ENCODE measurements at places on chromosomes 7 and 10.

DNA sequence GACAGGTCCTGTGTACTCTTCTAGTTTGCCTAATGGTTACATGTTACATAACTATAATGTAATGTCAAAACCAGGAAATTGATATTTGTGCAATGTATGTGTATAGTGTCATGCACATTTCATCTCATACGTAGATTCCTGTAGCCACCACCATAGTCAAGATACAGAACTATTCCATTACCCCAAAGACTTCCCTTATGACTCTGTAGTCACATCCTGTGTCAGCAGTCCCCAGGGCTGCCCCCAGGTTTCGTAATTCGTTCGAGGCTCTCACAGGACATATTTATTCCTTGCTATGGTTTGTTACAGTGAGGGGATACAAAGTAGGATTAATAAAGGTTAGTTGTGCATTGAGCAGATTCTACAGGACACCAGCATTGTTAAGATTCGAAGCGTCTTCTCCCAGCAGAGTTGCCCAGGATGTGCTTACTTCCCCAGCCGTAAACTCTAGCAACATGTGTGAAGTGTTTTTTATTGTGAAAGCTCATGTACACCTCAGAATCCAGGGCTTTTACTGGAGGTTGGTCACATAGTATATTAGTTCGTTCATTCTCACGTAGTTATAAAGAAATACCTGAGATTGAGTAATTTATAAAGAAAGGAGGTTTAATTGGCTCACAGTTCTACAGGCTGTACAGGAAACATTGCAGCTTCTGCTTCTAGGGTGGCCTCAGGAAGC is 18.6 kb downstream of the RABGEF1 start:
- no peak for DNase-seq

DNA sequence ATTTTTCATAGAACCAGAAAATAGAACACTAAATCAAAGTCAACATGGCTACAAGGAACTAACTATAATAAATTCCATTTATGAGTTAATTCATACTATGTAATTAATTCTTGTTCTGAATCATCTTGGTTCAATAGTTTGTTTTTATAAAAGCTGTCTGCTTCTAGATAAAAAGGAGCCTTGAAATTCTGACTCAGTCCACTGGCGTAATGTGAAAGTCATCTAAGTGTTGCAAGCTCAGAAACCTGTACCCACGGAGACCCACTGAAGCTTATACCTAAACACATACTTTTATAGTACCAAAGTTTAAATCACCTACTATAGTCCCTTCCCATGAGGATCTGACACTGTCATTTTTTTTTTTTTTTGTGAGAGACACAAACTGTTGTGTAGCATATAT is 489.4 kb downstream of the SEMA3D start:
- no peak for DNase-seq

DNA sequence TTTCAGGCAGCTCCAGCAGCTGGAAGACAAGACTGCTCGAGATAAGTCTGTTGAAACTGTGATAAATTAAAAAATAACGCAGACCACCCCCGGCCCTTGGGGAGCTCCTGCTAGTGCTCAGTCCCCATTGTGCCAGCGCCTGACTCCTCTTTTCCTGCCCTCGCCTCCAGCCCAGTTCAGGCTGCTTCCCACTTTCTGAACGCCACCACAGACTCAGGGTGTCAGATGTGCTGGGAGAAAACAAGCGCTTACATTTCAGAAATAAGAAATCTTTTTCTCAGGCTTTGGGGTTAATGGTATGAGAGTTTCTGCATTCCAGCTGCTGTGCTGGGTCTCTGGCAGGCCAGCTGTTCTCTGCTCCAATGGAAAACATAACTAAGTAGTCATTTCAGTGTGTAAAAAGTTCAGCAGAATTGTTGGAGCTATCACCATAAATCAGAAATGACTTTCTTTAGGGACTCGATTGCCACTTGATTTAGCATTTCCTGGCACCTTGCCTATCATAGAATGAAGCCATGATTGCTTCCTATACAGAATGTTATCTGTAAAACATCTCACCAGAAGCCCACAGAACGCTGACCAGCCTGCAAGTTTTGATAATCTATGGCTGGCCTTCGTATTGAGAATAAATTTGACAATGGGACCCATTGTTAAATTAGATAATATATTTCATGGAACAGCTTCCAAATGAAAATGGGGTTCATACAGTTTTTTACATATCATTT is 257.0 kb upstream of the ZNF32 start:
- DNase-seq = no peak

- DNase-seq = no peak
Observed at GRCh38 chr7:52184006-52184703, 851.3 kb upstream of the POM121L12 start.

GRCh38 chr7:16098058-16098457 is 323.3 kb downstream of the CRPPA start:
- DNase-seq = no peak

GRCh38 chr10:121610798-121611323 is 12.6 kb upstream of the FGFR2 start:
- DNase-seq = no peak

DNA sequence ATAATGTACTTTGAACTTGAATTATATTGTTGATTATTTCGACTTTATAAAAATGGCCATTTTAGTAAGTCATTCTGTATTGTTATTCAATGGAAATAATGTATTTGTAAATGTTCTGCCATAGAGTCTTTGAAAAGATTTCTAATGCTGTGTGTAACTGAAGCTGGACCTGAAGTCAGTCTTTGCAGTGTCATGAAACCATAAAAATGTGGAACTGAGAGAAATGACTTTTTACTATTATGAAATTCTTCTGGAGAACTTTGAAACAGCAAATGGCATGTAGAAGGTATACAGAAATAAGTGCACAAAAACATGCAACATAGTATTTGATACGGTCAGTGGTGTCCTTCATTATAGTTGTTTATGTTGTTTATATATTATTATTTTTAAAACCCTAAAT is 59.7 kb upstream of the ADRA2A start:
- DNase-seq = no peak

DNA sequence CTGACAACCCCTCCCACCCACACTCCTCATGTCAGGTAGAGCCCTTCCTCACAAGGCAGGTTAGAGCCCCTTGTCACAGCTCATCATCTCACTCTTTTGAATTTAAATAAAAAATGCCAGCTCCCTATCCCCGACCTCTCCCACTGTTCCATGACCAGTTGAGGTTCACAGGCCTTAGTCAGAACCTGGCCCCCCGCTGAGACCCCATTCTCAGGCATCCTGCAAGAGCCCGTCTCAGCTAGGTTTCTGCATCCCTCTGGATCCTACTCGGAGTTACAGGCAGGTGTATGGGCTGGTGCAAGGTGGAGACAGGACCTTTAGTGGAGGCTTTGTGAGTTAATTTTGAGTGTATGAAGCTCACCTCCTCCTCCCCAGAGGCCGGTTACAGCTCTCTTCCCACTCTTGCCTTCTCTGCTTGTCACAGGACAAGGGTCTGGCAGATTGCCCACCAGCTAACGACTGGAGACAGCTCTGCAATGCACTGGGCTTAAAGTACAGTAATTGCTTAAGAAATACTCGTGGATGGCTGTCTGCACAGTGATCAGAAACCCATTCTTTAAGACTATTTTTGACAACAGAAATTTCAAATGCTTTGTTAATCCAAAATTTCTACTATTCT is 394.9 kb upstream of the DPP6 start:
- no peak for DNase-seq

GRCh38 chr10:129494740-129495139 is 27.7 kb downstream of the MGMT start:
- DNase-seq = no peak

DNA sequence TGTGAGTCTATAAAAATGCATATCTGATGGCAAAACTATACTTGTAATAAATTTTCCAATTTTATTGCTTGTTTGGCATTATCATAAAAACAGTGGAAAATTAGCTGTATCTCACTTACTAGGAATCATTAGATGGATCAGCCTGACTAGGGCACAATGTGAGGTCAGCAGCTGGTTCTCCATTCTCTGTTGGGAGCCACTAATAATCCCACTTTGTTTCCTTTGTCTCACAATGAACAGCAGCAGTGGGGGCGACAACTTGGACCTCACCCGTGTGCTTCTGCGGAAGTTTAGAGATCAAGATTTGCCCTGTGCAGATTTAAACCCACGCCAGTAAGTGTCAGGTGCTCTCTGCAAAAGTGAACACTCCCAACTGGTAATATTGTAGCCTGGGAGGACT is 295.5 kb downstream of the ABCA13 start:
- DNase-seq = no peak

- no peak for DNase-seq
Observed at GRCh38 chr7:50565559-50565916, 333 bp upstream of the DDC start.

DNA sequence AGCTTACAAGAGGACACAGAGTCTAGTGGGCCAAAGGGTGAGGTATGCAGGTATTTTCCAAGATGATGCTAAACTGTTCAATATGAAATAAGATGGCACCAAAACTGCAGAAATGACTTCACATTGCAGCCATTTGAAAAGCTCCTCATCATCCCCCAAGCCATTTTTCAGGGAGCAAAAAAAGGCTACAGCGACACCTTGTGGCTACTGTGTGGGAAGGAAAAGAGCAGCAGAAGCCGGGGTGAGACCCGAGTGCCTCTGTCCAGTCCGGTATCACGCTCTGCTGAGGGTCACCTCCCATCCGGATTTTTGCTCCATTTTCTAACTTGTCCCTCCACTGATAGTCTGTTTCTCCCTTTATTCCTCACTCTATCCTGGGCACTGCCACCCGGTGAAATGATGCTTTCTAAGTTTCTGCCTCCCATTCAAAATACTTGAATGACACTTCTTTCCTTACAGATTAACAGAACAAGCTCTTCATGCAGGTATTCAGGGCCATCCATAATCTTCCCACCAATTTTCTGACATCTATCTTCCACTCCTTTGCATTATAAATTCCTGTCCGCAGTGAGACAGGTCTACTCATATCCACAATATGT is 220.2 kb downstream of the DGKI start:
- no peak for DNase-seq

- DNase-seq = no peak
Observed at GRCh38 chr7:128115336-128115820, 84.1 kb upstream of the LRRC4 start.

DNA sequence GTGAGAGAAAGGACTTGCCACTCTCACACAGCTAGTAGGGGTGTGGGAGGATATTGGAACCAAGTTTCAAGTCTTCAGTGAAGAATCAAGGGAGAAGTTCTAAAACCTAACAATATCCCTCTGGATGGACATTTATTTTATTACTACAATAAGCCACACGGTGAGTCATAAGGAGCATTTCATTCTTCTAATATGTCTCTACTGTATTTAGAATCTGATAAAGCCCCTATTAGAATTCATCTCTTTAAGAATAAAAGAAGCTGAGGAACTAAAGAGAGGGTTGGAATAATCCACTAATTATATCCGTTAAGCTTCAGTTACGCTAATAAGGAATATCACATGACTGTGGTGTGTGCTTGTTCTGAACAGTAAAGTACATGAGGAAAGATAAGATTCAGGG is 40.9 kb upstream of the ATRNL1 start:
- DNase-seq = no peak

- no peak for DNase-seq
Observed at GRCh38 chr10:17196573-17196972, 4.9 kb downstream of the TRDMT1 start.

DNA sequence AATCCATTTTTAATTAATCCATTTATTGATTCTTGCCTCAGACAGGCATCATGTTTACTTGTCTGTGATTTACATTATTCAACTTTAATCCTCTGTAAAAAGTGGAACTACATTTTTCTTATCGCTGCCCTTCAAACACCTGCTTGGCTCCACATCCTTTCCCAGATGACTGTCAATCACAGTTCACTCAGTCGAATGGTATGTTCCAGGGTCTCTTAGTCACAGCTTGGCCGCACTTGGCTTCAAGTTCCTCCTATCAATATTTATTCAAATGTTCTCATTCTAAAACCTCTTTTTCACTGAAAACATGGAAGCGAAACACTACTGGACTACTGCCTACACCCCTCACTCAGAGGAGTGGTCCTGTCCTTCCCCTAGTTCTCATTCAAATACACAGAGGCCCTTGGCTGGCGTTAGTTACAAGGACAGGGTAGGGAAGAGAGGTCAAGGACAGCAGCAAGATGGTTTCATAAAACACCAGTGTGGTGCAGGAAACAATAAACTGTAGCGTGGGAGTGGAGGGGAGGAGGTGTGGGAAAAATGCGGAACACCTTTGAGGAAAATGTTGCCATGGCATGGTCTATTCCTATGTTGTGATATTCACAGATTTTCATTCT is 143.2 kb downstream of the USP6NL start:
- no peak for DNase-seq

- DNase-seq = no peak
Observed at GRCh38 chr10:133224756-133225372, 5.2 kb upstream of the UTF1 start.

- no peak for DNase-seq
Observed at GRCh38 chr7:156220701-156221100, 408.4 kb upstream of the SHH start.

DNA sequence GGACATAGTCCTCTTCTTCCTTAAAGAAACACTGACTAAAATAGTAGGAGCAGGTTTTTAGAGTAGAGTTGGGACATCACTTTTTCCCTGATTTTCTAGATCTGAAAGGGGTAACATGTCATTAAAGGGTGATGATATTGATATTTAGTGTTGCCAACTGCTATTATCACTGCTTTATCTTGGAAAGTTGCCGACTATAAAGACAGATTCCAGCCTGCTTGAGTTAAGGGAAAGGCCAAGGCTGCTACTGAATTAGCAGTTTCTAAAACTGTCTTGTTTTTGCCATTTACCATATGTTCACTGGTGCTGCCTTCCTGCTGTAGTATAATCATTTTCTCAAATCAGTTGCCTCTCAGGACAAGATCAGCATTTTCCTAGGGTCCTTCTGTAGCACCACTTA is 29.7 kb downstream of the AP3M1 start:
- DNase-seq = no peak

DNA sequence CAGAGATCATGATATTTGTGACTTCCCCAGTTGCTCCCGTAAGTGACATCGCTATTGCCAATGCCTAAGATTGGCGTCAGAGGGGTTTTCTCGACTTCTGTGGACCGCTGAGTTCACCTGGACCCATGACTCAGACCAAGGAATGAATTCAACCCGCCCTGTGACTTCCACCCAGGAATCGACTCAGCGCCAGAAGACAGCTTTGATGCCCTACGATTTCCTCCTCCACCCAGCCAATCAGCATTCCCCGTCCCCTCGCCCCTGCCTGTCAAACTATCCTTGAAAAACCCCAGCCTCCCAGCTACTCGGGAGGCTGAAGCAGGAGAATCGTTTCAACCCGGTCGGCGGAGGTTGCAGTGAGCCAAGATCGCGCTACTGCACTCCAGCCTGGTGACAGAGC is 58.3 kb downstream of the MICALL2 start:
- DNase-seq = no peak
